Activated naive CD8-positive, alpha-beta T cell treated with anti-CD3 and anti-CD28 coated beads for 36 hours (primary cell): ENCODE measurements at places on chromosomes 12 and 14. TPM values are rescaled to one million over a fixed set of nuclear protein-coding genes. Genes with fewer than 3 reads are reported as not detected.

The INF2 gene
- total RNA-seq, result 67.8 TPM

The CDH24 gene
- total RNA-seq, result 0.49 TPM

The L3HYPDH gene
- total RNA-seq, result 9.3 TPM

The OASL gene
- total RNA-seq, result 16.9 TPM

The CCDC85C gene
- total RNA-seq, result 8.9 TPM

DNA sequence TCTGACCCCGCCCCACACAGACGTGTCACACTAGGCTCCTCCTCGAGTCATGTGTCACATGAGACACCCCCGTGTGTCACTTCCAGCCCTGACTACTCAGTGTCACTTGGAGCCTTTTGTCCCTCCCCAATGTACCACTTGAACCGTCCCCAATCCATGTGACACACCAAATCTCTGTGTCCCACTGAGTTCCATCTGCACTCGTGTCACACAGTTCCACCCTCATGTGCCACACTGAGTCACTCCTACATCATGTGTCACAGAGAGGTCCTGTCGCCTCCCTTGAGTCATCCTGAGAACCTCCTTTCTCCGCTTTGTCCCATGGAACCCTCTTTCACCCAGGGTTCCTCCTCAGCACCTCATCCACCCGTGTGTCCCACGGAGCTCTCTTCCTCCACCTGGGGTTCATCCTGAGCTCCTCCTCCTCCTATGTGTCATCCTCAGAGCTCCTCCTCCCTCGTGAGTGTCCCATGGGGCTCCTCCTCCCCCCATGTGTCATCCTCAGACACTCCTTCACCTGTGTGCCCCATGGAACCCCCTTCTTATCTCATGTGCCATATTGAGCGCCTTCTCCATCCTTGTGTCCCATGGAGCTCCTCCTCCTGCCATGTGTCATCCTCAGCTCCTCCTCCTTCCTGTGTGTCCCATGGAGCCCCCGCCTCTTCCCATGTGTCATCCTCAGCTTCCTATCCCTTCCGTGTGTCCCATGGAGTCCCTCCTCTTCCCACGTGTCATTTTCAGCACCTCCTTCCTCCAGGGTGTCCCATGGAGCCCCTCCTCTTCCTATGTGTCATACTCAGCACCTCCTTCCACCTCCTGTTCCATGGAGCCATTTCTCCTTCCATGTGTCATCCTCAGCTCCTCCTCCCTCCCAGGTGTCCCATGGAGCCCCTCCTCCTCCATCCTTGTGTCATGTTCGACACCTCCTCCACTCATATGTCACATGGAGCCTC, 32.0 kb downstream of the RTL1 start:
- peaks cover 2% of the 10 kb centered on the region for H3K4me1 ChIP-seq
- DNase-seq, result no peak
- H3K4me3 ChIP-seq, result no peak overlapping the region
- no peaks in the 10 kb centered on the region for H3K36me3 ChIP-seq

GRCh38 chr12:25829192-25829591, 129.3 kb upstream of the RASSF8 start:
- no peak overlapping the region for H3K27ac ChIP-seq
- peaks cover 13% of the 10 kb centered on the region for H3K27me3 ChIP-seq
- no peaks in the 10 kb centered on the region for H3K36me3 ChIP-seq
- no peak overlapping the region for H3K4me3 ChIP-seq

- no peak overlapping the region for H3K4me3 ChIP-seq
- DNase-seq, result no peak
- H3K27me3 ChIP-seq, result no peaks in the 10 kb centered on the region
- H3K27ac ChIP-seq, result peak overlapping the region; percentile 20
- peaks cover 12% of the 10 kb centered on the region for H3K4me1 ChIP-seq
Observed at GRCh38 chr14:105340821-105341733, 26.5 kb downstream of the PACS2 start.

DNA sequence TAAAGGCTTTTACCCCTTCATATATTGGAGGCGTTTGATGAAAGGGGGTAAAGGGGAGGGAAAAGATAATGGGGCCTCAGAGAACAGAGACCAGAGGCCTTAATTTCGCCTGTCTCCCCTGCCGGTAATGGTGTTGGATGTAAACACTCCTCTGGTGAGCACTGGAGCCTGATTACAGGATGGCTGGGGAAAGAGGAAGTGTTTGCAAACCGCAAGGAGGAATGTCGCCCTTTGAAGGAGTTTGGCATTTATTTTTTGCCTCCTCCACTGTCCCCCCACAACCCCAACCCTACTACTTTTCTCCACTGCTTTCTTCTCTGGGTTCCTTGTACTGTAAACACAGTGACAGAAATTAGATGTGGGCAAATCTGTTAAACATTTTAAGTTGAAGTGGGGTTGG, 211.9 kb upstream of the TBX3 start:
- DNase-seq, result no peak
- no peak overlapping the region for H3K4me3 ChIP-seq
- peaks cover 6% of the 10 kb centered on the region for H3K27me3 ChIP-seq
- no peaks in the 10 kb centered on the region for H3K4me1 ChIP-seq
- no peaks in the 10 kb centered on the region for H3K36me3 ChIP-seq
- no peak overlapping the region for H3K27ac ChIP-seq

DNA sequence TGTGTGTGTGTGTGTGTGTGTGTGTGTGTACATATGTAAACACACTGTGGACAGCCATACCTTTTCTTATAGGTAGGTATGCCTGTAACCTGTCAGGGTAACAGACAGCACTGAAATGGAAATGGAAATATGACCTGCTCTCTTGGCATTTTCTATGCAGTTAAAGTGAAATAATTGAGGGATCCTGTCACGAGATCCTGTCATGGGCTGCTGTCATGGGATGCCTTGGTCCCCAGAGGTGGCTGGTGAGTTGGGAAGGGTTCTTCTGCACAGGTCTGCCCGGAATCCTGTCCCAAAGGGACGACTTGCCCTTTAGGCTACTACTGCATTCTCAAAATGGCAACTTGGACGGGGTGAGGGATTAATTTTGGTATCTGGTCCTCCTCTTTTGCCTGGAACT, 47.3 kb downstream of the ELK3 start:
- peaks cover 35% of the 10 kb centered on the region for H3K4me1 ChIP-seq
- DNase-seq, result no peak
- H3K27ac ChIP-seq, result peak overlapping the region; percentile 15
- no peaks in the 10 kb centered on the region for H3K27me3 ChIP-seq
- no peak overlapping the region for H3K4me3 ChIP-seq
- H3K36me3 ChIP-seq, result peaks cover 16% of the 10 kb centered on the region

GRCh38 chr12:71164166-71164565, 6.4 kb upstream of the TSPAN8 start:
- no peak overlapping the region for H3K27ac ChIP-seq
- no peaks in the 10 kb centered on the region for H3K4me1 ChIP-seq
- no peak overlapping the region for H3K4me3 ChIP-seq
- no peak for DNase-seq

- no peak for DNase-seq
- no peak overlapping the region for H3K4me3 ChIP-seq
- H3K4me1 ChIP-seq, result no peaks in the 10 kb centered on the region
- H3K36me3 ChIP-seq, result no peaks in the 10 kb centered on the region
- peaks cover 19% of the 10 kb centered on the region for H3K27me3 ChIP-seq
- no peak overlapping the region for H3K27ac ChIP-seq
Observed at GRCh38 chr14:55964821-55965220, 153.4 kb upstream of the PELI2 start.

- no peaks in the 10 kb centered on the region for H3K27me3 ChIP-seq
- peaks cover 78% of the 10 kb centered on the region for H3K36me3 ChIP-seq
- peak; percentile 2 for DNase-seq
- H3K4me1 ChIP-seq, result peaks cover 12% of the 10 kb centered on the region
Observed at GRCh38 chr12:133129368-133130037, 571 bp downstream of the ZNF891 start.

DNA sequence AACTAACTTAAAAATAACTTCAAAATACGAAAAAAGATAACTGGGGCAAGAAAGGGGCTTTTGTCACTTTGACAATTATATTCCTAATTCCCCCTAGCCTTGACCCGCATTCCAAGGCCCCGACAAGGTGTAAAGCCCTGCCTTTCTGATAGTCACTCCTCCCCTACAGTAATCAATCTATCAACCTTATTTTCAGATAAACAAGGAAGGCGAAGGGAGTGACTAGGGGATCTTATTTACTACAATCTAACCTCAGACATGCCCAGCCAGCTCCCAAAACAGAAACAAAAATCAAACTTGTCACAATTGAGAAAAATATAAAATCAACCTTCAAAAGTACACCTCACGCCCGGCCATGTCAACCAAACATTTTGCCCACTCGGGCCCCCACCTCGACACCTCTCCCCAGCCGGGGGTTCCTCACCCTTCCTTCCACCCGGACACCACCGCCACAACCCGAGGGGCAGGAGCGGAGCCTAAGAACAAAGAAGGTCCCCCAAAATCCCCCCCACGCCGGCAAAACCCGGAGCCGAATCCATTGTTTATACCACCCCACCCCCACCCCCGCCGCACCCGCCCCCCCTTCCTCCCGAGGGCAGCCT, 562 bp downstream of the ZFYVE1 start:
- no peak for DNase-seq
- H3K27me3 ChIP-seq, result no peaks in the 10 kb centered on the region
- H3K4me3 ChIP-seq, result peak overlapping the region; percentile 96
- peaks cover 16% of the 10 kb centered on the region for H3K36me3 ChIP-seq
- H3K4me1 ChIP-seq, result peaks cover 28% of the 10 kb centered on the region
- peak overlapping the region; percentile 71 for H3K27ac ChIP-seq

- no peak overlapping the region for H3K4me3 ChIP-seq
- H3K36me3 ChIP-seq, result no peaks in the 10 kb centered on the region
- no peaks in the 10 kb centered on the region for H3K27me3 ChIP-seq
- H3K27ac ChIP-seq, result no peak overlapping the region
- DNase-seq, result no peak
- no peaks in the 10 kb centered on the region for H3K4me1 ChIP-seq
Observed at GRCh38 chr12:2112401-2112800, 59.6 kb downstream of the CACNA1C start.
